ENCODE measurements at places on chromosomes 7 and 10.

- DNase-seq: no peak
These were observed 11.5 kb upstream of the SVOPL start for GRCh38 chr7:138712652-138713051.

GRCh38 chr7:51316666-51317581 is at the start of gene COBL:
Gene COBL, minus strand, starts transcription at chr7:51316809. Its CDS starts 176 bp downstream, at chr7:51316633.
- DNase-seq: no peak

- DNase-seq: no peak
These were observed 386.0 kb downstream of the KIF20B start for GRCh38 chr10:90087197-90088023.

DNA sequence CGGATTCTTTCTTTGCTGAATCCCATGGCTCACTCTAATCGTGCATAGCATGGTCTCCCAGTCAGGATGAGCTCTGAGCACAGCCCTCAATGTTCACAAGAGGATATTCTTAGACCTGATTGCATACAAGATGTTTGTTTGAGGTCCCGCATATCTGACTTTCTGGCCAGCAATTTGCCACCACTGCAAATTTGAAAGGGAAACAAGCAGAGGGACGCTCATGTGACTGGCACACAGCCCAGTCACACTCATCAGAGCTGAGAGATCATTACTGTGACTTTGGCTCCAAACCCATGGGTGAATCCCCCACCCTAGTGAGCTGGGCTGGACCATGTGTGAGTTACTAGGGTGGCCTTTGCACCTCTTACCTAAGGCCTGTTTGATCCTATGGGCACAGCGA is 9.9 kb downstream of the TAS2R41 start:
- no peak for DNase-seq

DNA sequence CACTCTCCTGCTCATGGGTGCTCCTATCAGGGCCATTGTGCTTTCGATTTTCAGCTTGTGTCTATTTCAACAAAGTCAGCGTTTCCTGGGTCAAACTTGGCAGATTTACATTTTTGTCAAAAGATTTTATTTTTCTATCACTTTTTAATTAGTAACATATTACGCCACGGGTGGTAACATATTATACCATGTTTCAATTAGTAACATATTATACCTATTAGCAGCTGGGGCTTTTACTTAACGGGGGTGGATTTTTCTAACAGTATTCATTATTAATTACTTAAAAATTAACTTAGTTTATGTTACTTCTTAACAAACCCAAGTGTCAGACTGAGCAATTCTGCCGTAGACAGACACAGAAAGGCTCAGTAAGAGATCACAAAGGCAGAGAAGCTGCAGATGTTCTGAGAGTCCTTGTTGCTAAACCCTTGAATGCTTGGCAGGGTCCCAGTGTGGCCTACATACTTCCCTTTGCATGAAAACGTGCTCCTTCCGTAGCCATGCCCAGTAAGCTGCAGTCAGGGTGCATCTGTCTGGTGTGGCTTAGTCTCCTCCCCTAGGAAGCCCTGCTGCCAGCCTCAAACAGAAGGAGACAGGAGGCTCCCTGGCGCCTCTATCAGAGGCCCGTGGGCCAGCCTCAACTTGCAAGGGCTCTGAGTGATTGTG is 263.1 kb upstream of the CXCL12 start:
- no peak for DNase-seq

Measured in activated CD8-positive, alpha-beta memory T cell treated with anti-CD3 and anti-CD28 coated beads for 24 hours (primary cell).